CD14-positive monocyte (primary cell): ENCODE measurements at places on chromosomes 13 and 19.

DNA sequence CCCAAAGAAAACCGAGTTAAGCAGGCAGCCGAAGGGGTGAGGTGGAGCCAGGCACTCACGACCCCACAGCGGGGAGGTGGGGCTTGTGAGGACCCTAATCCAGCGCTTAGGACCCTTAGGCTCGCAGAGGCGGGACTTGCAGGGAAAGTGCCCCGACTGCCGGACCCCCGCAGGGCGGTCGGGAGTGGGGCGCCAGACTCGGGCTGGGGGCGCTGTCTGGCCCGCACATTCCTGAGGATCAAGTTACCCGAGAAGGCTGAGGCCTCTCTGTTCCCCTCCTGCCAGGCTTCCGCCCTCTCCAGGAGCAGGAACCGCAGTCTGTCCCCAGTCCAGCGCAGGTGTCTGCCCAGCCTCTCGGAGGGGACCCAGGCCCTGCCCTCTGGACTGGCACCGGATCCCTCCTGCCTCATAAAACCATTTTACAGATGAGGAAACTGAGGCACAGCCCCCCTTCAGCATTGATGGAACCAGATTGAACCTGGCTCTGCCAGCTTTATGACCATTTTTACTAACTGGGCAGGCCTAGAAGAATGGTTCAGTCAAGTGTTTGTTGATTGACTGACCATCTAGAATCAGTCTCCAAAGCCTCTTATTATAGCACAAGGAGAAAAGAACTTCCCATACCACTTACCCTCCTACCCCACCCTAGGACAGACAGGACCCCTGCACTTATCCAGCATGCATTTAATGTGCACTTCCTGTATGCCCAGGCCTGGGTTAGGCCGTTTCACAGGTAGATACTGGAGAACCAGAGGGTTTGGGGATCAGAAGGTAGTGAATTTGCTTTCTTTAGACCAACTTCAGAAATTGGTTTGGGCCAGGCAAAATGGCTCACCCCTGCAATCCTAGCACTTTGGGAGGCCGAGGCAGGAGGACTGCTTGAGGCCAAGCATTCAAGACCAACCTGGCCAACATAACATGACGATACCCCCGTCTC, 6.7 kb upstream of the JUND start:
- DNase-seq: no peak

GRCh38 chr13:35984287-35984686, 146.9 kb downstream of the DCLK1 start:
- no peak for DNase-seq

DNA sequence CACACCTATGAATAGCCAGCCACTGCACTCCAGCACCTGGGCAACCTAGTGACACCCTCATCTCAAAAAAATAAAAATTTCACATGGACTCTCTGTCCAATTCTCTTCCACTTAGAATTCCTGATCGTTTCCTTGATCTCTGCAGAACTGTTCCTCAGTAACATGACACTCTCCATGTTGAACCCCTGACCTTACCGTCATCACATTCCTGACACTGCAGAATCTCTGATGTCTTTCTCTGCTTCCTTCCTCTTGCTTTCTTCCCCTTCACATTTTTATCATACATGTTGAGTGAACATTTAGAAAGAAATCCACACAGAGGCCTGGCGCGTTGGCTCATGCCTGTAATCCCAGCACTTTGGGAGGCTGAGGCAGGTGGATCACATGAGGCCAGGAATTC, 15.0 kb downstream of the ZNF114 start:
- DNase-seq: no peak

GRCh38 chr13:85825454-85825853, 26.2 kb upstream of the SLITRK6 start:
- no peak for DNase-seq

- no peak for DNase-seq
These were observed 7.5 kb upstream of the ZNF350 start for GRCh38 chr19:51994048-51994644.

GRCh38 chr19:2089727-2090053, 6.4 kb downstream of the MOB3A start:
- no peak for DNase-seq

DNA sequence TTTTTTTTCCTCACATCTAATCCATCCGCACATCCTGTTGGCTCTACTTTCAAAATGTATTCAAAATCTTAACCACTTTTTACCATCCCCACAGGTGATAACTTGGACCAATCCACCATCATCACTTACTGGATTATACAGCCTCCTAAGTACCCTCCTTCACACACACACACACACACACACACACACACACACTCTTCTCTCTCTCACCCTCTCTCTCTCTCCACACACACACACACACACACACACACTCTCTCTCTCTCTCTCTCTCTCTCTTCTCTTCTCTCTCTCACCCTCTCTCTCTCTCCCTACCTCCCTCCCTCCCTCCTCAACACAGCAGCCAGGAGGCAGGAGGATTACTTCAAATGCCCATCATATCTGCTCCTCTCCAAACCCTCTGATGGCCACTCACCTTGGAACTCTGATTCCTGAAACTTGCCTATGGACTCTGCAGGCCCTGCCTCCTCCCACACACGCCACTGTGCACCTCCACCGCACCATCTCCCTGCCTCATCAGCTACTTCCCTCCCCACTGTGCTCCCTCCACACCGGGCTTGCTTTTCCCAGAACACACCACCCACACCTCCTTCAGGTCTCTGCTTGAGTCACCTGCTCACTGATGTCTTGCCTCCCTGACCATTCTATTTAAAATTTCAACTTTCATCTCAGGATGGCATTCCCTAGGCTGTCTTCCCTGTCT, 39.7 kb downstream of the RCBTB2 start:
- DNase-seq: no peak

DNA sequence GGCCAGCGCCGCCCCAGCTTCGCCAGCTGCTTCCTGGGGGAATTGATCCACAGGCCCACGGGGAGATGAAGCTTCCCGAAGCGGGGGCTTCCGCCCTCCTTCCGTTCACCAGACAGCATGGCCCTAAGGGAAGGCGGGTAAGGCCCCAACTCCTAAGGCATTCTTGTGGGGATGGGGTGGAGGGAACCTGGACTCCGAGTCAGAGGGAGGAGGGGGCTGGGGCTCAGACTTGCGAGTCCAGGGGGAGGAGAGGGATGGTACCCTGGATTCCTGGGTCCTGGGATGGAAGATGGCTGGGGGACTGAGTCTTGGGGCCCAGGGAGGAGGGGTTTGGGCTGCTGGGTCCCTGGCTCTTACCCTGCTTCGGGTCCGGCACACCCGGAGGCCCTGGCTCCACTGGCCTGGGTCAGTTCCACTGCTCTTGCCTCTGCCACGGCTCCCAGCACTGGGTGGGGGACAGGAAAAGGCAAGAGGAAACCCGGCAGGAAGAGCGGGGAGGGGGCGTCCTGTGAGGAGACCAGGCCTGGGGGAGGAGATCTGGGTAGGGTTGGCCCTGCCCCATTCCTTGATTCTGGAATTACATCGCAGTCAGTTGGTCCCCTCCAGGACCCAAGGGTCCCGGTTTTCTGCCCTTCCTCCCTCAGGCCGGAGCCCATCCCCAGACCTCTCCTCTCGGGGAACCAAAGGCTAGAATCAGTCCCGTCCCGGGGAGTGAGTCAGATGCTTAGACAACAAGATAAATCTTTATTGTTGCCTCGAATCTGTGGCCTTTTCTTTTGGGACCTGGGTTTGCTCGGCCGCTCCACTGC, at the start of gene RASIP1:
Gene RASIP1, minus strand, starts transcription at position 447 of the 809 bp plus-strand sequence. Its CDS starts 328 bp downstream, at position 119.
- no peak for DNase-seq

DNA sequence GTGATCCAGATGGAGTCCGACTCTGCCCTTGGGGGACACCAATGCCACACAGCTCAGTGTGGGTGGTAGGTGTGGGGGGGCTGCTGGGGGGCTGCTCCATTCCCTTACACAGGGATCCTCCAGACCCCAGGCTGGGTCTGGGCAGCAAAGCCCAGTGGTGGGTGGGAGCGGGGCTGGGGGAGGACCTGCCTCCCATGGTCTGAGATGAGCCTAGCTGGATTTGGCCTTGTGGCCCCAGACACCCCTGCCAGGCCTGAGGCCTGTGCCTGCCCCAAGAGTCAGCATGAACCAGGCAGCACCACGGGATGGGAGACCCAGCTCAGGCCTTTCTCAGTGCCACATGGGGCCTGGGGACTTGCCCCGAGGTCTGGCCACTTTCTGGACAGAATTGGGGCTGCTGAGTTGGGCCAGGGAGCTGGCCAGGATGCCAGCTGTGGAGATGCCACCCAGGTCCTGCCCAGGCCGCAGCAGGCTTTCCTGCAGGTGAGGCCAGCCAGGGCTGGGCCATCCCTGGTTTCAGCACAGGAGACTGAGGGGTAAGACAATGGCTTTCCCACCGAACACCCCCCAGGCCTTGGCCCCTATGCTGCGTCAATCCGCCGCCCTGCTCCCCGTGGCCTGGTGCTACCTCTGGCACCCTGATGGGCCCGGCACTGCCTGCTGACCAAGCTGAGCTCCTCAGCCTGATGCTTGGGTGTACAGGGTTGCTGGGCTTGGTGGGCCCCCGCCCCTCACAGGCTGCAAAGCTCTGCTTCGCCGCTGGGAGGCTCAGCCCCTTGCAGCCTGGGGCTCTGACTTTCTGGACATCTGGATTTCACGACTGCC, 24.2 kb downstream of the CEBPG start:
- no peak for DNase-seq

DNA sequence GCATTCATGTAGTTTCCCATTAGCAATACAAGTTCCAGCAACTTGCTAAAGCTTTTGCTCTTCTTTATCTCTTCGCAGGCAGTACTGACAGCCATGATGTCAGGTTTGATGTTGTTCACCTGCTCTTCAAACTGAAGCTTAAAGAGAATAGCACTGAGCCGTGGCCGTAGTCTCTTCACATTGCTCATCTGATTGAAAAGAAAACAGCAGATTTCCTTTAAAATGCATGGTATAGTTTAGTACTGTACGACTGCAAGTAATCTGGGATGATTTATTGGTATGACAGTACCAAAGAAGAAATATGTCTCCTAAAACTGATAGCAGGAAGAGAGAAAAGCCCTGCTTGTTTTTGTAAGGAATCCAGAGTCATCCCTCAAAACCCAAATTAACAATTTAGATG, 284.4 kb downstream of the DIAPH3 start:
- DNase-seq: no peak

DNA sequence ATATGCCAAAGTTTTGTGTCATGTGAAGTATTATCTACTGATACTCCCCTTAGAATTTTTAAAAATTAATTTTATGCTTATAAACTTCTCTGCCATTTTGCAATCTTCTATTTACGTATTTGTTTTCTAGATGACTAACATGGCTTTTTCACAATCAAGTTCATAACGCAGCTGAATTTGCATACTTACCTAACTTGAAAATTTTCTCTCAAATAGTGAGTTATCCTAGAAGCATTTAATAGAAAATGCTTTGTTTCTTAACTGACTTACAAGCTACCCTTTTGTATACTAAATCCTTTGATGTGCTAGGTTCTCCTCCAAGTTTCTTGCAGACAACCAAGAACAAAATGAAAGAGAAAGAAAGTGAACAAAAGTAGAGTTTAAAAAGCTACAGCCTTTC, 683.5 kb downstream of the LIG4 start:
- DNase-seq: no peak

- DNase-seq: no peak
These were observed 39.7 kb upstream of the RXFP2 start for GRCh38 chr13:31699650-31700049.

DNA sequence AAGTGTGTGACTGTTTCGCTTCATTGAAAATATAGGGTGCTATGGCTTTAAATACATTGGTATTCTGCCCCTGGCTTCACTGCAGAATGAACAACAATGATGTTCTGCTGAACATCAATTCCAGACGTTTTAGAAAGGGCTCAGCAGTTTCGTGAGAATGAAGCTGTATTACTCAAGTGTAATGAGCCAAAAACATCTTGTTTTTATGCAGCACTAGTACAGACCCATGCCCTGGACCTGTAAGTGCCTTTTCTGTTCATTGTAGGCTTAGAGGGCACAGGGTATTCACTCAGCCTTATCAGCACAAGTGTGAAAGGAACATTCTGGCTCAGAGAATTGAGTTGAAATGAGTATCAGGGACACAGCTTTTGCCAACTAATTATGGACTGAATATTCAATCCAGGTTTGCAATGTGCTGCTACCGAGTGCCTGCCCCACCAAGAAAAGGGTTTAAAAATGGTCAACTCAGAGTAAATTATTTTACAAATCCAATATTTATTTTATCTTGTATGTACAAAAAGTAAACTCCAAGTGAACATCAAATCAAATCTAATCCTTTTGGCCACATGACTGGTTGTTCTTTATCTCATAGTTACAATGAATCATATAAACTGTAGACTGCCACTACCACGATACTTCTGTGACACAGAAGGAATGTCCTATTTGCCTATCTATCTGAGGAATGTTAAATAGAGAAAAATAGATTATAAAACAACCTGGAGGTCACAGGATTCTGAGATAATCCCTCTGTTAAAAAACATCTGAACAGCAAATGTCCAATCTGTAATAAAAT, 362.8 kb downstream of the NALCN start:
- no peak for DNase-seq

- no peak for DNase-seq
These were observed 3.4 kb downstream of the TBXA2R start for GRCh38 chr19:3603121-3603811.

- DNase-seq: no peak
These were observed 301.6 kb downstream of the SLITRK6 start for GRCh38 chr13:85497652-85498051.

- no peak for DNase-seq
These were observed 10.6 kb downstream of the URI1 start for GRCh38 chr19:29952646-29953045.

DNA sequence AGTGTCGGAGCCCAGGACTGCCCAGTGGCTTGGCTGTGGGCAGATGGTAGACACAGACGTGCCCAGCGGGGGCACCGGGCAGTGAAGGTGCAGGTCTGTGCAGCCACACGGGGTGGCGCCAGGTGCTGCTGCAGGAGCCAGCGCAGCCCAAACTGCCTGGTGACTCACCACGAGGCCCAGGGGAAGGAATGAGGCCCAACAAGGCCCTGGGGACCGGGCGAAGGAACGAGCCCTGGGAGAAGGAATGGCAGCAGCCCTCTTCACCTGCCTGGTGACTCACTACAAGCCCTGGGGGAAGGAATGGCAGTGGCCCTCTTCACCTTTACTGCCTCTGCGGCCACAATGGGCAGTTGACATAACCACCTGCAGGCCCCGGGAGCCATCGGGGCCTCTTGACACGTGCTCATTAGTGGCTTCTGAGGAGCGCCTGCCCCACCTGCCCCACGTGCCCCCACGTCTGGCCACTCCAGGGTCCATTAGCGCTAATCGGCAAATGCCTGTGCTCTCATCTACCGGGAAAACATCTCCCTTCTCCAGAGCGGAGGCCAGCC, 9.3 kb downstream of the MED16 start:
- no peak for DNase-seq

DNA sequence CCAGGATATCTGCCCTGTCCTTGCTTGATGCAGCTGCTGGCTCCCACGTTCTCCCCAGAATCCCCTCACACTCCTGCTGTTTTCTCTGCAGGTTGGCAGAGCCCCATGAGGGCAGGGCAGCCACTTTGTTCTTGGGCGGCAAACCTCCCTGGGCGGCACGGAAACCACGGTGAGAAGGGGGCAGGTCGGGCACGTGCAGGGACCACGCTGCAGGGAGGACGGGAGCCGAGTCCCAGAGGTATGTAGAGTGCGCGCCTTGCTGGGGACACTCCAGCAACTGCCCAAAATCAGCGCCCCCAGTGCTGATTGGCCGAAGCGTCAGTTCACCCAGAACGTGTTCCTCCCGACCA, 30.3 kb upstream of the MIER2 start:
- DNase-seq: no peak
